T-helper 1 cell (primary cell): ENCODE measurements at places on chromosomes 1 and 21.

- DNase-seq = no peak
Measured at GRCh38 chr1:145994391-145995120, 1.8 kb downstream of the TXNIP start.

- no peak for DNase-seq
Measured at GRCh38 chr1:117654493-117655219, 48.8 kb downstream of the TENT5C start.

GRCh38 chr1:235429143-235429542, 61.9 kb downstream of the TBCE start:
- no peak for DNase-seq

GRCh38 chr1:11978301-11978700, 1.9 kb upstream of the MFN2 start:
- DNase-seq = no peak

DNA sequence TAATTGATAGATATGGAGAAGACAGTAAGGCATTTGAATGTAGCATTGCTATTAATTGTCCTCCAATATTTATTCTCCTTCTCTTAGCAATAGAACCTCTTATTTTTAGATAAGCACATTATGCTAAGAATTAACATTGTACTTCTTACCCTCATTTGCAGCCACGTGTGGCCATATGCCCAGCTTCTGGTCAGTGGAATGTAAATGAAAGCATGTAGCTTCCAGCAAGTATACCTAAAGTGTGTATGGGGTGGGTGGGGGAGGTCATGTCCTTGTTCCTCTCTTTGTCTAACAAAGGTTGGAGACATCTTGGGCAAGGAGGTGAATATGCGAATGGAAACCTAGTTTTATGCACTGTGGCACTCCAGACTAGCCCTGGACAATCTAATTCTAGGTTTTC, 133.6 kb upstream of the HMCN1 start:
- DNase-seq = no peak

GRCh38 chr1:203099805-203100515, 14.1 kb upstream of the MYOG start:
- no peak for DNase-seq

DNA sequence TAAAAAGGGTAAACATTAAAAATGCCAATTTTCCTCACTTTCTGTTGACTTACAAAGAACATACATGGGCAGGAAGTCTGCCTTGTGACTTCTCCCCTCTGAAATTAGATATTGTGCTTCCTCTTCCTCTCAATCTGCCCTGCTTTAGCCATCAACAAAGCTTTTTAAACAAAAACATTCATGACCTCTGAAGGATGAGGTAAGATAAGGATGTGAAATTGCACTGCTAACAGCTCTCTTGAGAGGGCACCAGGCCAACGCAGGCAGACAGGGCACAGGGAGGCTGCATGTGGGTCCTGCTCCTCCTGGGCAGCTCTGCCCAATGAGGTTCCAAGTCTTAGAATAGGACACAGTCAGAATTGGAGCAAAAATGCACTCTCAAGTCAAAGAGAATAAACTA, 62.1 kb downstream of the DEGS1 start:
- no peak for DNase-seq

DNA sequence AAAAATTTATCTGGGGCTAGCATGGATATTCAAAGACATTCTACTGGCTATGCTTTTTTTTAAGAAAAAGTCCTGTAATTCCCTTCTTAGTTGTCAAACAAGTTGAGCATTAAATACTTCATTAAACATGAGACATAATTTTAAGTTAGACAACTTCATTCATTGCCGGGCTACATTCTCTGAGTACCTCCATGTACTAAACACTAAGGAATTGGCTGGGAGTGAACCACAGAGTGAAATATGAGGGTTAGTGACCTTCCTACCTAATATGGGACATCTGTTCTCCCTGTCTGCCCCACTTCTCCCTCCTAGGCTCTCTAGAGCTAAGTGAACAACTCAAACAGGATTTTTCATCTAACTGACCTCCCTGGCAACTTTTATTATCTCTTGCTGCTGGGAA, 370.4 kb downstream of the VAV3 start:
- DNase-seq = no peak

- DNase-seq = no peak
Measured at GRCh38 chr1:11691302-11691914, at the start of gene DRAXIN. DRAXIN (plus strand) TSS chr1:11691710; CDS start chr1:11706259, 14,549 bp downstream.

DNA sequence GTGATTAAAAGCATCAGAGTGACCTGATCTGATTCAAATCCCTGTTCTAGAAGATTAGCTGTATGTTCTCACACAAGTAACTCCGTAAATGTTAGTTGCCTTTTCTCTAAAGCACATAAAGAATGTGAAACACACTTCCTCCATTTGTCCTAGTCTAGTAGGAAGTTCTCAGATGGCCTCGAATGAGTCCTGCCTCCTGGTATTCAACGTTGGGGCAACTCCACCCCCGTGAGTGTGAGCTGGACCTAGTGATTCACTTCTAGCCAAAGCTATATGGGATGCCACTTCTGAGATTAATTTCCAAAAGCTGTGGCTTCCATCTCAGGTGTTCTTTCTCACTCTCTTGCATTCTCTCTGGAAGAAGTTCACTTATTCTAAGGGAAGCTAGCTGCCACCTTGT, 267.6 kb downstream of the GPATCH2 start:
- DNase-seq = no peak

- no peak for DNase-seq
Measured at GRCh38 chr1:220952961-220953643, 73.9 kb downstream of the HLX start.

DNA sequence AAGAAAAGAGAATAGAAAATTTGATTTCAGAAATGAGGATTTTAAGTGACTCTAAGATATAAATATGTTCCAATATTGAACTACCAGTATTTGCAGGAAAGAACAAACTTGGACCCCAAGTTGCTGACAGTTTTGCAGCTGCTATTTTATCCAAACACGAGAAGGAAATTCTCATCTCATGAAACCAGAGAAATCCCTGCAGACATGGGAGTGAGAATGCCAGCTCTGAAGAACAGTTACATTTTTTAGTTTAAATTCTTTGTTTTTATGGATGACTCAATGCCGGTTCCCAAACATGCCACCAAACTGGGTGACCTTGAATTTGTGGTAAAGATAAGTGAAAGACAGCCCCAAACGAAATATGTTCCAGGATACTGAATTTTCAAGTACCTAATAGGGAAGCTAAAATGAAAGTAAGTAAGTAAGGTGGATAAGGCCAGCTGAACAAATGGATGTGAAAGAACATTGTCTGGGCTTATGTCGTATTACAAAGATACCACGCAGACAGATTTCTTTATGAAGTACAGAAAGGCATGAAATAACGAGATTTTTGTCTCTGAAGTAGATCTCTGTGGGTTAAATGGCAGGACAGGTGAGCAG, 19.9 kb downstream of the TLR5 start:
- no peak for DNase-seq

DNA sequence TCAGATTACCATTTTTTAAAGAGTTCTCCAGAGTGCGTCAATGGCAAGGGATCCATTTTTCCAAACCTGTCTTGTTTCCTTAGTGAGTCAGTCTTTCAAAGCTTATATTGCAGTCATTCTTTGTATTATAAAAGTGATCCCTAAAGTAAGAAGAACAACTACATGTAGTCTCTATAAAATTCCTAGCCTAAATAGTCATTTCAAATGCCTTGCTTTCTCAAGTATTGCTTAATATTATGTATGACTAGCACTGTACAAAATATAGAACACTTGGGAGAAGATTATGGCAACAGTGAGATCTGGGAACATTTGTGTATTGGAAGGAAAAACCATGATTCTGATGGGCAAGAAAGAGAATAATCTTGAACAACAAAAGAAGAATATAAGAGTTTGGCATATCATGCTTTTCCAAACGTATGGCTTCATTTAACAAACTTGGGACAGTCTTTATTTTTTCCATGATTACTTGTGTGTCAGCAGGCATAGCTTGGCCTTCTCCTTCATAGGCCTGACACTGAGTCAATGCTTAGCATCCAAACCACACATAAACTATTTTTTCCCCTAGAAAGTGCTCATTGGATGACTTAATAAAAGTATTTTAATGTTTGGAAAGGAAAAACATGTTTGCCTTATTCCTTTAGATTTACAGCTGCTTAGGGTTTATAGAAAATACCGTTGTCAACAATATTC, 547.4 kb downstream of the LTN1 start:
- no peak for DNase-seq

GRCh38 chr1:62870148-62870547, 86.2 kb downstream of the ATG4C start:
- DNase-seq = no peak

- no peak for DNase-seq
Measured at GRCh38 chr1:54836594-54836993, 35.5 kb upstream of the TTC22 start.

DNA sequence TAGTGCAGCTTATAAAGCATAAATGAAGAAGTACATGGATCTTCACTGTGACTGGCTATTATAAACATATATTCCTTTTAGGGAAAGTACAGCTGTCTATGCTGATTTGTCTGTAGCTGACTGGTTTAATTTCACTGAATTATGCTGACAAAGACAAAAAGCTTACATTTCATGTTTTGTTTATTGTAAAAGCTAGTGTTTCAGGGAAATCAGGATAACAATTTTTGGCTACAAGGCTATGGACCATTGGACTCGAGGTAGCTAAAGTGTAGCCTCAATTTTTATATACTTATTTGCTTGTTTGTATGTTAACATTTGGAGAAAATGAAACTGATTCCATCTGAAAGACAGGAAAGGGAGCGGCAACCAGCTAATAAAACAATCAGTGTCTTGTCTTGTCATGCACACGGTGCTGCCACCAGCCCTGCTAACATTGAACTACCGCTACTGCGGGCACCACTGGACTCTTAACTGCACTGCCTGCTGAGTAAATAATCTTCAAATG, 480.2 kb downstream of the COL11A1 start:
- DNase-seq = no peak

DNA sequence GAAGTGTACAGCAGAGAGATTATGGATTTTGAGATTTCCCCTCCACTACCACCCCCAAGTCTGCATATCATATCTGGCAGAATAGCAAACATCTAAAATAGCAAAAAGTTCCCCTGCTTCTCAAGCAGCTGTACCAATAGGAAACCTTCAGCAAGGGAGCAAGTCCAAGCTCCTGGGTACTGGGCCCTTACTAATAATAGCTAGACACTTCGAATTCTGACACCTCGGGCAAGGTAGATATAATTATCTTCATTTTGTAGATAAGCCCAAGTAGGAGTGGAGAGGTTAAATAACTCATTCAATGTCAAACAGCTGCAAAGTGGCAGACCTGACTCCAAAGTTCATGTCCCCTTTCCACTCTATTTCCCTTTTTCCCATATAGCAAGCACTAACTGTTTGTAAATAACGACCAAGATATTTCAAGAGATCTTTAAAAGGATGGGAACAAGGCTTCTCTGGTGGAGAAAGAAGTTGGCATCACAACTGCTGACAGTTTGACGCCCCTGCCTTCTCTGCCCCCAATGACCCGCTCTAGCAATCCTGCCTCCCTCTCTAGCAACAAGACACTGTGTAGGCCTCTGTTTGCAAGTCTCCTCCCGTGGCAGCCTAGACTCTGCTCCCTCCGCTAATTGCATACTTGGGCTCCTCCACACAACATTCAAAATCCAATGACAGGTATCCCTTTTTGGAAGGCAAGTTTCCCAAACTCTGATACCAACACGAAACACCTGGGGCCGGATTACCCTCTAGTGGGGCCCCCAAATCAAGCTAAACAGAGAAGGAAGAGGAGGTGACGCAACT, 18.7 kb upstream of the ADAR start:
- no peak for DNase-seq

GRCh38 chr1:205046870-205047269, 3.9 kb downstream of the CNTN2 start:
- no peak for DNase-seq

GRCh38 chr1:22273686-22274681, 131.1 kb upstream of the WNT4 start:
- no peak for DNase-seq

- no peak for DNase-seq
Measured at GRCh38 chr1:109767637-109768334, 4.1 kb upstream of the EPS8L3 start.

DNA sequence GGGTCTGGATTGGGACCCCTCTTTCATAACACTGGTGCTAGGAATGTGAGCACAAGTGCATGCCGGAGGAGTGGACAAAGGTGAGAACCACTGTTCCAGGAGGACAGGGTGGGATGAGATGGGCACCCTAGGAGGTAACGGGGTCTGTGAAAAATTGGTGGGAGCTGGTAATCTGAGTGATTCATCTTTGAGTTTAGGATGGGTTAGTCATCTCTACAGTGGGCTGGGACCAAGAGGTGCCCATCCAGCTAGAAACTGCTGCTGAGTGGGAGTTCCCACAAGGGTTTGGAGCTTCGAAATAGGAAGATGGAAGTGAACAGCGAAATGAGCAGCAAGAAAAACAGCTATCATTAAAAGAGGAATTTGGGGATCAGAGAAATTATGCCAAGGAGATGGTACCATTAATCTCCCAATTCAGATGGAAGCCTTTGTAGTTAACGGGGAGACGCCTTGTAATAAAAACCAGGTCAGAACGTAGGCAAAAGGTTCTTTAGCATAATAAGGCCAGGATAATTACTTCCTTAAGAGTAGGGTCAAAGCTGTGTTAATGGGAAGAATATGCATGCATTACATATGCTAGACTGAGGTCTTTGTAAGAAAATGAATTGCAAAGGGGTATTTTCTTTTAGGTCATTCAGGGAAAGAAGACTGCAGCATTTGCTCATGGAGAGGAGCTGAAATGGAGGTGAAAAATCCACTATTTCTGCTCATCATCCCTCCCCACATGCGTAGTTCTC, 55.5 kb downstream of the OLFML3 start:
- no peak for DNase-seq

DNA sequence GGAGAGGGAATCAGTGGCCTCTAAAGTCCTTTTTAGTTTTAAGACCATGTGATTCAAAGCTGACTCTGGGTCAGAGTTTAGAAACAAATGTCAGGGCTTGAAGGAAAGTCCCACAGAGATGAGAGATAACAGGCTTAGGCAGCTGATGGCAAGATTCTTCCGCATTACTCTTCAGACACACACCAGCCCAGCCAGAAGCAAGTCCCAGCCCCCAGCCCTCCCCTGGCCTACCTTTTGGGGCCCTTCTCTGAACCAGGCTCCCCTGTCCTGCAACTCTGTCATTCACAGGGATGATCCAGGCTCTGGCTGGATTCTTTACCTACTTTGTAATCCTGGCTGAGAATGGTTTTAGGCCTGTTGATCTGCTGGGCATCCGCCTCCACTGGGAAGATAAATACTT, 13.1 kb upstream of the CASQ1 start:
- DNase-seq = no peak

DNA sequence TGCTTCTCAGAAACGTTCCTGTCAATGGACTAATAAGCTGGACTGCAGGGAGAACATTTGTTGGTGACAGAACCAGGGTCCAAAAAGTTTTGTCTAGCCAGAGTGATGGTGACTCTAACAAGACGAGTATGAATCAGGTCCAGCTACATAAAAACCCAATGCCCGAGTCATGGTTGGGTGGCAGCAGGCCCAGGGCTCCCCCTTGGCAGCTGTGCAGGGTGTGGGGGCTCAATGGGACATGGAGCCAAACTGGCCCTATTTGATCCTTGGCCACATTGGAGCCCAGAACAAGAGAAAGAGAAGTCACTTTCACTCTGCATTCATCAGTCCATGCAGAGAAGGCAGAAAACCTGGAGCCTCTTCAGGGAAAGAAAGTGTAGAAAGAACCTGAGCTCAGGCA, 37.9 kb upstream of the TENT5C start:
- DNase-seq = no peak
